ENCODE measurements at places on chromosomes 2 and 18.

DNA sequence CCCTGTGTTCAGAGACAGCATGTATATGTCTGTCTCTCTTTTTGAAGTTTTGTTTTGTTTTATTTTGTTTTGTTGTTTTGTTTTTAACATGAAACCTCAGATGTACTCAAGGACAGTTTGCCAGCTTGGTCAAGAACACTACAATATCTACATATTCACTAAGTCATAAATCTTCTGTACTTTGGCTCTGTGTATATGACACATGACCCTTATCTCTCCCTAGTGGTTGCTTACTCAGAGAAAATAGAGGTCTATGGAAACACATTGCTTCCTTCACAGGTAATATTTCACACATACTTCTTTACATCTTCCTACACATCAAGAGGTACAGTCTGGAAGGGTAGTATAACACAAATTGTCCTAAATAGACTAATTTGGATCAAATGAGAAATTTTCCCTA lies 312.6 kb upstream of the VRK2 start:
- no peak for DNase-seq

- no peak for DNase-seq
These were observed 230.8 kb downstream of the OSR1 start for GRCh38 chr2:19127616-19128015.

DNA sequence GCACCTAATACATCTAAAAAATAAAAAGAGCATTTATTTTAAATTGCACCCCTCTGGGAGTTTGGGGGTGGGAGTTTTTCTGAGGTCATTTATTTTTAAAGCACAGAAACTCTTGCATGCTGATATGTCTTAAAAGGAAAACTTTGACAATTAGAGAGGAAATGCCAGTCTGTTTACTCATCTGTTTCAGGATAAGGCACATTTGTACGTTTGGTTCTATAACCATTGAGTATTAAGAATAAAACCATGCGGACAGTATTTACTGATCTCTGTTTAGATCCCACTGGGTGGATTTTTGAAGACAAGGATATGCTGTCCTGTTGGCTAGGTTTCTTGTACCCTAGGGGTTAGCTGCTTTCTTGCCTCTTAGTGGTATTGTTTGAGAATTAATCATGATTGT lies 122.9 kb downstream of the TANC1 start:
- no peak for DNase-seq

GRCh38 chr2:54728669-54729120 lies 5.2 kb downstream of the EML6 start:
- no peak for DNase-seq

GRCh38 chr2:203471323-203471722 lies 63.8 kb downstream of the RAPH1 start:
- no peak for DNase-seq

DNA sequence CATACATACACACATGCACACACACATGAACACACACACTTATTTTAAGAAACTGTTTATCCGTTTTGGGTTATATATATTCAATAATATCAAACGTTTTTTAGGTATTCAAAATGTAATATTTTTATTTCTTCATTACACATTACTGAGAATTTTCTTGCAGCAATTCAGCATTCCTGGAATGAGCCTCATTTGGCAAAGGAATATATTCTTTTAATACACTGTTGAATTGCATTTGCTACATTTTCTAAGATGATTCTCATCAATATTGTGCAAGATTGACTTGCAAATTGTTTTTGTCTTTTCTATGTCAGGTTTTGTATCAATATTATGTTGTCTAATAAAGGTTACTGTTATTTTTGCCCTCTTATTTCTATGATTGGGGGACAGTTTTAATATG lies 276.1 kb upstream of the CYP26B1 start:
- no peak for DNase-seq

GRCh38 chr18:65753520-65753919 lies 2.7 kb downstream of the CDH7 start:
- DNase-seq: no peak

DNA sequence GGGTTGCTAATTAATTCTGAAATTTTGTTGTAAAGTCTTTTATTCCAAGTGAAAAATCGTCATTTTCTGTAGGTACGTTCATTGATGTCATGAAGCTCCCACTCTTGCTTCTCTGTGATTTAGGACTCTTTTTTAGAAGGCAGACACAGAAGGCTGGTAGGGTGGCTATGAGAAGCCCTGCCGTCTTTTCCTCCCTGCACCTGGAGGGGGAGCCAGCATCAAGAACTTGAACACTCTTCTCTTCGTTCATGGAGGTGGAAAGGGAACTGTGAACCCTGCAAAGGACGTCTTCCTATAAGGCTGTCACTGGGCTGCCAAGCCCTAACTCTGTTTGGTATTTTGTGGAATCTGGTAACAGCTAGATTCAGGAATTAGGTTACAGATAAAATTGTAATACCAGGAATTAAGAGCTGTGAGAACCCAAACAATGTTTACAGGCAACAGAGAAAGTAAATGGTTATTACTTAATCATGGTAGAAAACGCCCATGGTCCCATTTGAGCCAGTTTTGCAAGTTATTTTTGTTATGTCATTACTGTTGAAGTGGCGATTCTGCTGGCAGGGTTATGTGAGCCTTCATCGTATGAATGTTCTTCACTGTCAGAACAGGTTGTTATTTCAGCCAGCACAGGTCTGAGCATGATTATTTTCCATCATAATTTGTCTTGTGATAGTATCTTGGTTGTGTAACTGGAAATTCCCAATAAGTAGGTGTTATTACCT lies 112.2 kb downstream of the OSBPL6 start:
- peak; percentile 9 for DNase-seq

- DNase-seq: no peak
These were observed 67.4 kb upstream of the ACVR1C start for GRCh38 chr2:157696036-157696435.

DNA sequence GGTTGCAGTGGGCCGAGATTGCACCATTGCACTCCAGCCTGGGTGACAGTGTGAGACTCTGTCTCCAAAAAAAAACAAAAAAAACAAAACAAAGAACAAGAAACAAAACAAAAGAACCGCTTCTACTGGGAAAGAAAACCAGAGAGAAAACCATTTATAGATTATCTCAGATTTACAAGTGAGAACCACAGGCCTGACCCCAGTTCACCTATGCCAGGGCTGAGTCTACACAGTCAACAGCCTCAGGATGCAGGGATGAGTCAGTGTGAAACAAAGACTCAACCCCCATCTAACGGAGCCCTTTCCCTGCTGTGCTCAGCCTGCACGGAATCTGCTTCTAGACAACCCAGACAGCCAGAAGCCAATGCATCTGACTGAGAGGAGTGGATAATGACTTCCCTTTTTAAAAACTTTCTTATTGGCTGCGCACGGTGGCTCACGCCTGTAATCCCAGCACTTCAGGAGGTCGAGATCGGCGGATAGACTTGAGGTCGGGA lies 25.5 kb upstream of the YWHAQ start:
- peak; percentile 68 for DNase-seq

- no peak for DNase-seq
These were observed 319.4 kb upstream of the RBMS1 start for GRCh38 chr2:160812830-160813505.

DNA sequence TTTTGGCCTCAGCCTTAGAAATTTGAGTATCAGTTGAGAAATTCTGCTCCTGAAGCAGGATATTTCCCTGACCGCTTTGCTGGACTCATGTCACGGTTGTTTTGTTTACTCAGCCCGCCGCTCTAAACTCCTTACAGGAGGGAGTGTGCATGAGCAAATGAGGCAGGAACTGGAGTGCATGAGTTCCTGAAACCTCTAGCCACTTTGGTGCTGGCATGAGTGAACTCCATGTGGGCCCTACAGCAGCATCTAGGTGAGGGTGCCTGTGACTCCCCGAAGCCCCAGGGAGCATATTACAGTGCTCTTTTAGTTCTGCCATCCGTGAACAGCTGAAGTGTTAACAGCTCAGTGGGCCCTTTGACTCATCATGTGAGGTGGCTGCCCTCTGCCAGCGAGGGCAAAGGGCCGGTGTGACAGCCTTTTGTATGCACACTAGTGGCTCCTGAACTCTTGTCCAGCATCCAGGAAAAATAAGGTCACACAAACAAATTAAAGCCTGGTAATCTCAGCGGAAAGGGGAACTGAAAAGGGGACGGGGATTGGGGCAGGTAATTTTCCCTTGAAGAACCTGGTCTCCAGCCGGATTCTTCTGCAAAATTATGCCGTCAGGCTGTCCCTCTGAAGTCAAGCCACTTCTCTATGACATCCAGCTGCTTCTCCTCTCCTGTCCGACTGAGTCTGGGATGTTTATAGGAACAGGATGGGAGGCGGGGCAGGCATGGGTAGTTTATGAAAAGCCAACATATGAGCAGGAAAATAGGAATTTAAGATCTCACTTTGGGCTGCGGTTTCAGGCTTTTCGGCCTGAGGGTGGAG lies 1668.7 kb downstream of the SUCLG1 start:
- no peak for DNase-seq

- peak; percentile 22 for DNase-seq
These were observed 147.7 kb downstream of the KLHL29 start for GRCh38 chr2:23532391-23533337.

- DNase-seq: no peak
These were observed 19.7 kb downstream of the VIL1 start for GRCh38 chr2:218438596-218438995.

GRCh38 chr2:147989809-147990403 lies 30.6 kb downstream of the ORC4 start:
- peak; percentile 74 for DNase-seq

DNA sequence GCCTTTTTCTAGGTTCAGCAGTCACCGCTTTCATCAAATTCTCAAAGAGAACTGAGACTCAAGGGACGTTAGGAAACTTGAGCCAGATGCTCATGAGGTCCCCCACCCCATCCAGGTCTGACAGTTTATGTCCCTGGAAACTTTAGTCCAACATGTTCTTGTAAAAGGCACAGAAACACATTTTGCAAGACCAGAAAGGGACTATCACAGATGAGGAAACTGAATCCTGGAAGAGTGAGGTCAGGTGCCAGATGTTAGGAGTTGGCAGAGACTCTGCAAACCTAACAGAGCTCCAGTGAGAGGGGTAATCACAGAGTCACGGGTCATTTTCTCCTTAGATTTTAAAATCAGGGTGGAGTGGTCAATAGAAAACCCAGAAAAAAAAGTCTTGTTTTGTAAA lies 76.6 kb downstream of the RDH14 start:
- DNase-seq: no peak

GRCh38 chr2:144424559-144425240 lies 95.2 kb downstream of the ZEB2 start:
- no peak for DNase-seq

DNA sequence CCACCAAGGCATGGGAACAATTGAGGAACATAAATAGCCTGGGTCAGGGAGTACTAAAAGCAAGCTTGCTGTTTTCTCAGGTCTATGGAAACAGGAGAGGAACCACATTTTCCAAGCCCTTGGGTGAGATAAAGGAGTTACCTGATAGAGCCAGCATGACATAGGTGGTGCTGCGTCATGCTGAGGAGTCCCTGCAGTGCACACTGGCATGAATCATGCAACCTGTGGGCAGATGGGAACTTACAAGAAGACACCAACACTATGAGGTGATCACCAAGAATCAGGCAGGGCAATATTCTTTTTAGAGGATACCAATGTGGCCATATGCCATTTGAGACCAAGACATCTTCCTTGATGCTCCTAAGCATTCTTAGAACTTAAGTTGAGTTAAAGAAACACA lies 531.8 kb downstream of the ZEB2 start:
- DNase-seq: no peak

DNA sequence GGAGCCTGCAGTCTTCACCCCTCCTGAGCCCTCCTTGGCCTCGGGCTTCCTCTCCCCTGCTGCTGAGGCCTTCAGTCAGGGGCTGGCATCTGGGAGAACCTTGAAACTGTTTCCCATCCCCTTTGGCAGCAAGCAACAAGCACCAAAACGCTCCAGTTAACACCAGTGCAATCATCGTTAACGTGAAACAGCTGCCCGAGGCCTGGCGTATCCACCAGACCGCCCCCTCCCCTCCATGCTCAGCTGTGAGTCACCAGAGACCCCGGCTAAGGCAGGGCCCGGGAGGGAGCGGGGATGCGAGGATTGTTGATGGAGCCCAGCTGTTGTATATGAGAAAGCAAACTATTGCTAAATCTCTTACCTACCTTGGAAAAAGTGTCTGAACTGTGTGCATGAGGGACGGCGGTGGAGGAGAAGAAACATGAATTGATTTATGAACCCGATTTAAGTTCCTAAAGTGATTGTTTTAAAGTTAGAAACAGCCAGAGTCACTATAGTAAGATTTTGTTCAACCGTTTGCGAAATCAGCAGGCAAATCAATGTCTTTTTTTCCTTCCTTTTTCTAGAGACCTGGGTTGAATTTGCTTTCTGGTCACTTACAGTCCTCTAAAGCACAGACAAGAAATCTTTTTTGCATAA lies 5.2 kb downstream of the ZFP36L2 start:
- peak; percentile 37 for DNase-seq

DNA sequence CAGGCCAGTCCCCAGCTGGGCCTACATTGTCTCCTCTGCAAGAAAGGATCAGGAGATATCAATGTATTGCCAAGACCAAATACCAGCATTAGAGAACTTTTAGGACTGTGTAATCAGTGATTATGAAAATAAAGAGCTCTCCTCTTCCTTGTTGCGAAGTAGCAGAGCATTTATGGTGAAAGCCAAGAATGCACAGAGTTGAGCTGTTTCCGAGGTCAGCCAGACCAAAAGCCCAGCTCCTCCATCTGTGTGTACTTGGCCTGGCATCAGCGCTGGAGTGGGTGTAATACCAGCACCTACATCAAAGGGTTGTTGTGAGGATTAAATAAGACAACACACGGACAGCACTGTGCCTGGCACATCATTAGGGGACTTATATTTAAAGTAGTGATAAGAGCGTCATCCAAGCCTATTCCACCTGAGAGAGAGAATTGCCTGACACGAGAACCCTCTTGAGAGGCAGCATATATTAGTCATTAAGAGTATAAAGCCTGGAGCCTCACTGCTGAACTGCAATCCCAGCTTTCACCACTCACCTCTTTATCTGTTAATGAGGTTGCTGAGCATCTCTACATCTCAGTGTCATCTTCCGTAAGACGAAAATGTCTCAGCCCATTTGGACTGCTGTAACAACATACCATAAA lies 7.4 kb upstream of the SLC16A14 start:
- no peak for DNase-seq

DNA sequence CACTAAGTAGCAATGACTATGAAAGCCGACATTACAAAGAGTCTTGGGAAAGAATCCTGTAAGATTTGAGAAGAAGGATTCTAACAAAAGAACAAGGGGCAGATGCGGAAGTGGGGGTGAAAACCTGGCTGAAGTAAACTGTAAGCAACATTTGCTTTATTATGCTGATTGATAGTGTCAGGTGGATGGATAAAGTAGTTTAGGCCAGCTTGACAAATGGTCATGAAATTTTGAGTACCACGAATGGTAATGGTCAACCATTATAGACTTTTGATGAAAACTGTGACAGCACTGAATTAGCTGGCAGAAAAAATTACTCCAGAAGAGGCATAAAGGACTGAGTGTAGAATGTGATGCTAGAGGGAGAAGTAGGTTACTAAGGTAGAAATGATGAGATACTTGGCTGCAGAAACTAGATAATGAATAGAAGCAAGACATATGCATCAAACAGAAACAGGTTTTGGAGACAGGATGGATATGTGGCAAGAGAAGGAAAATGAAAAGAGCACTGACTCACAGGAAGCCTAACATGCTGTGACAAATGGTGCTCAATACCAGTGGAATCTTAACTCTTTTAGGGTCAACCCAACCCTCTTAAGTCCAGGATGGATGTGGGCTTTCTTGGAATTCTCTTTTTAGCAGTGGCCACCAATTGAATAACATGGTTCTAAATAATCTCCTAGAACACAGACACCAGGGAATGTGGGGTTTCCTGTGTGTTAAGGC lies 6.8 kb downstream of the THUMPD2 start:
- DNase-seq: no peak
